ENCODE measurements at places on chromosomes 12 and 14.

GRCh38 chr12:11767029-11767724, 117.7 kb downstream of the ETV6 start:
- DNase-seq: no peak

DNA sequence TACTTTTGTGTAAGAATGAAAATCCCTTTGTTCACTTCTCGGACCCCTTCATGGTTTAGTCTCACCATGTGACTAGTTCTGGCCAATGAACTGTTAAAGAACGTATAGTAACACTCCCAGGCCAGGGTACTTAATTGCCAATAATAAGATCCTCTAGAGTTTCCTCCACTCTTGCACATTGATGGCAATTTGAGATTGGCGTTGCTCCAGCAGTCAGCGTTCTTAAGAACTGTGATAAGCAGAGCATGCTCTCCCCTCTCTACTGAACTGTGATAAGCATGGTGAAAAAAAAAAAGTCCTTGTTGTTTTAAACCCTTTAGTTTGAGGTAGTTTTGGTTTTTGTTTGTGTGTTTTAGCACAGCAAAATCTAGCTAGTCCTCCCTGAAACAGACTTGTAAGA, 854.5 kb downstream of the SLC6A15 start:
- DNase-seq: no peak

GRCh38 chr14:50774542-50775267, 56.3 kb downstream of the NIN start:
- no peak for DNase-seq

DNA sequence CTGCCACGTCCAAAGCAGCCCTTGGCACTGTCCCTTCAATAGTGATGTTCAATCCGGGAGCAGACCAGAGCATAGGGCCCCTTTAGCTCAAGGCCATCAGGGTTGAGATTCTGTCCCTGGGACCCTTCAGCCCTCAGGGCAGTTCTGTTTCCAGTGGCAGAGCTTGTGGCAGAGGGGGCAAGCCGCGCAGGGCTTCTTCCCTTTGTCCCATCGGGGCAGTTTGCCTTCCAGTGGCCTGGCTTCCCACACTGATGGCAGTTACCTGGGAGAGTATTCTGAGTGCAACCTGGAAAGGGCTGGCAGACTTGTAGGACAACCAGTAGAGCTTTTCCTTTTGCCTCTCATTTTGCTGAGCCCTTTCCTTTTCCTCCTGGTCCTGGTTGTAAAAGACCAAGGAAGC, 43.7 kb upstream of the RNU6-8 start:
- no peak for DNase-seq

- no peak for DNase-seq
Measured at GRCh38 chr14:95134304-95134933, 22.9 kb downstream of the DICER1 start.

GRCh38 chr12:14362352-14362751, 3.1 kb upstream of the ATF7IP start:
- no peak for DNase-seq

DNA sequence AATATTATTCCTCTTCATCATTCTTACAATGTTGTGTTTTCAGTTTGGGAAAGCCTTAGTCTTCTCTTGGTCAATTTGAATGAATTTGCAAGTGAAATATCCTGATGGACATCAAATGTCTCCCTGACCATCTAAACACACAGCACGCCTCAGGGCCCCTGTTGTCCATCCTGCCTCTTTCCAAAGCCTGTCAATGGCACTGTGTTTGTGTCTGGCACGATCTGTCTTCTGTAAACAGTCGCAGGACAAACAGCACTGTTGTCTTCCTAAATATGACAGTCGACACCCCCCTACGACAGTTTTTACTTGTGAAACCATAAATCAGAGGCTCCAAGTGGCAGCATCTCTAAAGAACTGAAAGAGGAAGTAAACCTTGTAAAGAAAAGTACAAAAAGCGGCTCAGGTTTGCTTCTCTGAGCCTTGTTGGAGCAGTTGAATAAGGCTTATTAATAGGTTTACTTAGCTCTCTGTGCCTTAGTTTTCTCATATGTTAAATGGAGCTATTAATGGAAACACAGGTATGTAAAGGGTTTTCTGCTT, 285.8 kb downstream of the NRXN3 start:
- no peak for DNase-seq

GRCh38 chr12:108611884-108612415, 14.1 kb upstream of the TMEM119 start:
- DNase-seq: peak; percentile 83

- DNase-seq: no peak
Measured at GRCh38 chr14:93059260-93059659, 56.5 kb downstream of the ITPK1 start.
